ENCODE measurements at places on chromosomes 6 and 20. TPM values are rescaled to one million over a fixed set of nuclear protein-coding genes. Genes with fewer than 3 reads are reported as not detected.

GRCh38 chr6:164130151-164130550 is 715.6 kb downstream of the QKI start:
- no peak for DNase-seq

BPIFA1 gene
- not detected for total RNA-seq

- DNase-seq, result no peak
Measured at GRCh38 chr6:150646228-150646627, 46.5 kb downstream of the PLEKHG1 start.

DNA sequence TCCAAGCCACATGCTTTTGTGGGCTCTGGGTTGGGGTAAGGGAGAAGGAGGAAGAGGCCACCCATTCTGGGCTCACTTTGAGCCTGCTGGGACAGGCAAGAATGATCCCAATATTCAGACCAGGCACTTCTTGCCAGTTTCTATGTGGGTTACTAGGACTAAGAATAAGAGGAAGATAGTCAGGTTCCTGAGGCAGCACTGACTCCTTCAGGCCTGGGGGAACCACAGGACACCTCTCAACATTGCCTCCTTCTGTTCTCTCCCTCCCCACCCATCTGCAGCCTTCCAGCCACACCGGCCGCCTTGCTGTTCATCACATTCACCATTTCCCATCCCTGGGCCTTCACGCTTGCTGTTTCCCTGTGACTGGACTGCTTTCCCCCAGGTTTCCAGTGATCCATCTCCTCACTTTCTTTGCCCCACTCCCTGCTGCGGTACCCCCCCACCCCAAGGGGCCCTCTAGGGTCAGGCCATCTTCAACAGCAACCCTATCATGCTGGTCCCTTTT is 69.2 kb upstream of the SIRPA start:
- DNase-seq, result no peak

DNA sequence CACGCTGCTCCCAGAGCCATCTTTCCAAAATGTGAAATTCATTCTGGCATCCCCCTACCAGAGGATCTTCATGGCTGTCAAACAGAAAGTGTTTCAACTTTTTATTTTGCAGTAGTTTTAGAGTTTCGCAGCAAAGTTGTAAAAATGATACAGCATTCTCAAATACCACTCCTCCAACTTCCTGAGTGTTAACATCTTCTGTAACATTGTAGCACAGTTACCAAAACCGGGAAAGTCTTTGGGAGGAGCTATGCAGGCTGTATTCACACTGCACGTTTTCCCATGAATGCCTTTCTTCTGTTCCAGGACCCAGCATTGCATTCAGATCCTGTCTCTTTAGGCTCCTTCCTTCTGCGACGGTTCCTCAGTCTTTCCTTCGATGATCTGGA is 30.1 kb downstream of the CDYL start:
- no peak for DNase-seq

- no peak for DNase-seq
Measured at GRCh38 chr6:25137480-25137879, 141.7 kb upstream of the CARMIL1 start.

DNA sequence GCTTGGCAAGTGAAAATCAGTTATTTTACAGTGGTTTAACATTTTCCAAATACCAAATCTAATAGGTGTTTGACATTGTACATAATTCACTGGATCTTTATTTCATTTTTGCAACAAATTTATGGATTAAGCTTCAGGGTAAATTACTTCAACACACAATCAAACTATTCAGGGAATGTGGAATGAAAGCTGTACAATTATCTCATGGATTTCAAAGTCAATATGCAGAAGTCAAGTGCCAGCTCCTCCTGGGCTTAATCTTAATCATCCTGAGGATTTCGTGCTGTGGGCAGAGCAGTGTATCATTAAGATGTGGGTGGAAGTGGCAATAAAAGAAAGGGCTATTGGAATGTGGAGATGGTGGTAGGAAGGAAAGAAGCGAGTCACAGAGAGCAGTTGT is 548.8 kb downstream of the COL12A1 start:
- DNase-seq, result no peak

DNA sequence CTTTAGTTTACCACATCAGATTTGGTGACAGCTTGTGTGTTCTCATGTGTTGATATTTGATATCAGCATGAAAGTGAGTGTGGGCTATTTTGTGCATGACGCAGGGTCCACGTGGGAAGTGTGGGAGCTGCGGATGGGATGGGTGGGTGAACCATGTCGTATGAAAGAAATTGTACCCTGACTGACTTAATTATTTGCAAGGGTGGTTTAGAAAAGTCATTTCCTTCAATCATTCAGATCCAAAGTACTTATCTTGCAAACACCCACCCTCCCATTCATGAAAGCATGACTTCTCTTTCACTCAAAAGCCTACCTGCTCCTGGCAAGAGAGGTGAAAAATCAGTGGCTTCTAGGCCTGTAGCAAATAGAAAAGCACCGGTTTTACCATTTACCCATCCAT is 91.8 kb upstream of the BACH2 start:
- DNase-seq, result no peak

GRCh38 chr6:129046526-129046925 is 163.6 kb downstream of the LAMA2 start:
- DNase-seq, result no peak

GRCh38 chr6:49979584-49979983 is 10.2 kb upstream of the DEFB113 start:
- DNase-seq, result no peak

DNA sequence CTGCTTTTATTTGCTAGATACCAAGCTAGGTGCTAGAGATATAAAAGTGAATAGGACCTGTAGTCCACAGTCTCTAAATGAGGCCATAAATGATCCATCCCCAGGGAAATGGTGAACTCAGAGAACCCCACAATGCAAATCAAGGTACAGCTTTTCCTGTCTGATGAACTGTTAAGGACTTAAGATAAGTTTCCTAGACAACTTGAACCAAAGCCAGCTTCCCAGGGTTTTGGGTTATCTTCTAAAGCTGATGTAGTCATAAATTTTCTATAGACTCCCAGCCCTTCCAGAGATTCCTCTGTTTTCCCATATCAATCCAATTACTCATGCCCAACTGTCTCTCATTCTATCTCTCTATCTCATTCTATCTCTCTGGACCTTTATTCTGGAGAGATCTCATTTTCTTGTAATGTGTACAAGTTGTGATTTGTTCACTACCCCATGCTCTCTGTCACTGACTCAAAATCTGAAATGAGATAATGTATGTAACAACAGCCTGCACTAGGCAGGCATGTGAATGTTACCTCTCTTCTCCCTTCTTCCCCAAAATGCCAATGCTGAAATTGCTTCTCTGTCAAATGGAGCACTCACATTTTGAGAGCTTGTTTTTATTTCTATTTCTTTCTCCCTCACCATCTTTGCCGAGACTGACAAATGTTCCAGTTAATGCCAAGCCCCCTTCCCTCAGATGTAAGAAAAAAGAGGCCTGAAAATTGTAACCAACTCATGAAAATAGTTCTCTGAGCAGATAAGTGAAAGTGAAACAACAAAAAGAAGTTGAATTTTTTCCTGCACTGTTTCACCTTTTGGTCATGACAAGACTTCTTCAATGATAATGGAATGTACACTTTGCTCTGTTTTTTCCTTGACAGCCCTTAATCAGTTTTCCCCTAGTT is 279.9 kb downstream of the SLC35F1 start:
- DNase-seq, result peak; percentile 10

POPDC3 gene
- 53.4 TPM for total RNA-seq

DNMT3B gene
- total RNA-seq, result 11.9 TPM

GRCh38 chr6:47633141-47633540 is 65.2 kb upstream of the ADGRF4 start:
- peak; percentile 29 for DNase-seq

DNA sequence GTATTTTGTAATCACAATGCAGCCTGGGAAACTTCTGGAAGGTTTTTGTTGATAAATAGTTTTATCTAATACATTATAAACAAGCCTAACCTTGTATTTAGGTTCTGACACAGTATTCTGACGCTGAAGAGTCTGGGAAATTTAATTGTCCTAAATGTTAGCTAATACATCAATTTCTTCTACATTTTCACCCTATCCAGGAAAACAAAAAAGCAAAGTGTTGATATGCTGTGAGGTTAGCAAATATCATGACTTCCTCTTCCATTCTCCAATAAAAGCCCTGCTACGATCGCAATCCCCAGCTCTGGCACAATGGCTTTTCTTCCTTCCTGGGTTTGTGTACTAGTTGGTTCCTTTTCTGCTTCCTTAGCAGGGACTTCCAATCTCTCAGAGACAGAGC is at the start of gene C6orf58:
TSS of gene C6orf58 (plus strand) at position 301 of the 400 bp plus-strand sequence. CDS start at position 313, 12 bp downstream.
- DNase-seq, result no peak

DNA sequence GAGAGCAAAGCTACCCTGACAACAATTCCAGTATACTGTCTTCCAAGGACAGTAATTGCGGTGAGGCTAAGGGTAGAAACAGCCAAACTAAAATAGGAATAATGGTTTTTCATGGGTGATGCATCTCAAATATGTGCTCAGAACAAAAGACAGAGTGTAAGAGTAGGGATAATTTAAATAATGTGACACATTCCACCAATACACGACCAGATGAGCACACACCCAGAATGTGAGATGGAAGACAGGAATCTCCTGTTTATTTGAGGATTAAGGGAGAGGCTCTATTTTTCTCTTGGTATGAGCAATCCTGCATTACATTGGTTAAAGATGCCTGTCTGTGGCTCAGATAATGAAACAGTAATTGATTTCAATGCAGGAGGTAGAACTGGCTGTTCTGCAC is 292.9 kb upstream of the ZFP64 start:
- no peak for DNase-seq

- no peak for DNase-seq
Measured at GRCh38 chr6:97668716-97669115, 385.7 kb upstream of the MMS22L start.

DNA sequence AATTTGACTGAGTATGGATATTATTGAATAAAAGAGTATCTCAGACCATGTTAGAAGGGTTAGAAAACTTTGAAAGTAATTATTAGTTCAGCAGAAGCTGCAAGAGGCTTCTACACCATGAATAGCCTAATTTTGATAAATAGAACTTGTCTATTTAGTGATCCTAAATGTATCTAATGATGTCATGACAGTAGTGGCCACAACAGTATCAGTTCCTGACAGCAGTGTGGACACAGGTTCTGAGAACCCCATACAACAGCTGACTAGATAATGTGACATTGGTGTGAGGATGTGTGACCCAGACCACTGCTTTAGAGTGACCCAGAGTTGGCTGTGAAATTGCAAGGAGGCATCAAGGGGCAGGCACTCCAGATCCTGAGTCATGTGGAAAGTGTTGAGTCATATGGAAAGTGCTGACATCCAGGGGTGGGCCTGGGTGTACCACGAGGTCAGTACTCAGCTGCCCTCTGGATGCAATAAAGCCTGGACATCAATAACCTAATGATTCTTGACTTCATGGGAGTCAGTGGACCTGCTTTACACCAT is 754.7 kb downstream of the DHX35 start:
- DNase-seq, result no peak

DNA sequence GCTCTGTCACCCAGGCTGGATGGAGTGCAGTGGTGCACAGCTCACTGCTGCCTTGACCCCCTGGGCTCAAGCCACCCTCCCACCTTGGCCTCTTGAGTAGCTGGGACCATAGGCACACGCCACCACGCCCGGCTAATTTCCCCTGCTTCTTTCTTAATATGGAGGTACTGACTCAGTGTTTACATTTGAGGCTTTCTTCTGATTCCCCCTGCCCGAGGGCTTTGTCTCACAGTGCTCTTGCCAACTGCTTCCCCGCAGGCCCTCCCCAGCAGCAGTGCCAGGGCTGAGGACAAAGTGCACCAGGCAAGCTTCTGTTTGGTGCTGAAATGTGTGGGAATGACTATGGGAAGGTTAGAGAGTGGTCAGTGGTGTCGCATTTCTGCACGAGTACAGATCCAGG is 34.8 kb downstream of the NR2E1 start:
- no peak for DNase-seq

DNA sequence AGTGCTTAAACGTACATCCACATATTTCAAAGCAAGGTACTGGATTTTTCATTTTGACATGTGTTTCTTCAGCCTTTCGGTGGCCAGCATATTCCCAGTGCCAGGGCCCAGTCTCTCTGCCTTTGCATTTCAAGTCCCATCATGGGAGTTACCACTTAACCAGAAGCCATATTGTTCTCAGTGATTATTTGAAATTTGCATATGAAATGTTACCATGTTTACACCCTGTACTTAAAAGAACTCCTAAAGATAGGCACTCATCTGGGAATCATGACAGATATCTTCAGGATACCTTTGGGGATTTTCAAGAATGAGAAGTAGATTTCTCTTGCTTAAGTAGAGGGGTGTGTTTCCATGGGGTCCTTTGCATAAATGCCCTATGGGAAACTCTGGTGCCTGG is 367.5 kb downstream of the NRN1 start:
- DNase-seq, result no peak

DNA sequence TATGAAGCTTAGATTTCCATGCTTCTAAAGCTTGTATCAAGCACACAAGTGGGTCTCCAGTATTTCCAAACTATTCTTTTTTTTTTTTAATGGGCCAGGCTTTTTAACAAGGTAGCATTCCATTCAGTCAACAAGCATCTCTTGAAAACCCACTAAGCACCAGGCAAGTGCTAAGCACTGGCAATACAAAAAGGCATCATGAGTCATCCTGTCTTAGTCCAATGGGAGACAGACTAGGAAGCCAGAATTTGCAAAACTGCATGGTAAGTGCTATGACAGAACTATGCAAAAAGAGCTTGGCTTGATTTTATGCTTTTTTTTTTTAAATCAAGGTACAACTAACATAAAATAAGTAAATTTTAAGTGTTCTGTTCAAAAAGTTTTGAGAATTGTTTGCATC is 109.3 kb upstream of the DST start:
- no peak for DNase-seq

HLA-DQA1 gene
- not detected for total RNA-seq

- DNase-seq, result peak; percentile 70
Measured at GRCh38 chr6:121932076-121932991, 467.1 kb upstream of the HSF2 start.

DNA sequence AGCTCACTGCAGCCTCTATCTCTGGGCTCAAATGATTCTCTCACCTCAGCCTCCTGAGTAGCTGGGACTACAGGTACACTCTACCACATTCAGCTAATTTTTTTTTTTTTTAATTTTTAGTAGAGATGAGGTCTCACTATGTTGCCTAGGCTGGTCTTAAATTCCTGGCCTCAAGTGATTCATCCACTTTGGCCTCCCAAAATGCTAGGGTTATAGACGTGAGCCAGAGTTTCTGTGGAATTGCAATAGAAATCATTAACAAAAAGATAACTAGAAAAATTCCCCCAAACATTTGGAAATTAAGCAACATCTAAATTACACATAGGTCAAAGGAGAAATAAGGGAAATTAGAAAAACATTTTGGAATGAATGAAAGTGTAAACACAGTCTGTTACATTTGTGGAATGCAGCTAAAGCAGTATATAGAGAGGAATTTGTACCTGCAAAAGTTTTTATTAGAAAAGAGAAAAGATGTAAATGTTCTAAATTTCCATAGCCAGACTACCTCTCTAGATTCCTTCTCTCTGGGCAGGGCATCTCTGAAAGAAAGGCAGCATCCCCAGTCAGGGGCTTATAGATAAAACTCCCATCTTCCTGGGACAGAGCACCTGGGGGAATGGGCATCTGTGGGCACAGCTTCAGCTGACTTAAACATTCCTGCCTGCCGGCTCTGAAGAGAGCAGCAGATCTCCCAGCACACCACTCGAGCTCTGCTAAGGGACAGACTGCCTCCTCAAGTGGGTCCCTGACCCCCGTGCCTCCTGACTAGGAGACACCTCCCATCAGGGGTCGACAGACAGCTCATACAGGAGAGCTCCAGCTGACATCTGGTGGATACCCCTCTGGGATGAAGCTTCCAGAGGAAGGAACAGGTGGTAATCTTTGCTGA is 51.3 kb downstream of the ATRN start:
- DNase-seq, result no peak
